Calu3 (cell line): ENCODE measurements at places on chromosomes 5 and 9. TPM values are rescaled to one million over a fixed set of nuclear protein-coding genes. Genes with fewer than 3 reads are reported as not detected.

DNA sequence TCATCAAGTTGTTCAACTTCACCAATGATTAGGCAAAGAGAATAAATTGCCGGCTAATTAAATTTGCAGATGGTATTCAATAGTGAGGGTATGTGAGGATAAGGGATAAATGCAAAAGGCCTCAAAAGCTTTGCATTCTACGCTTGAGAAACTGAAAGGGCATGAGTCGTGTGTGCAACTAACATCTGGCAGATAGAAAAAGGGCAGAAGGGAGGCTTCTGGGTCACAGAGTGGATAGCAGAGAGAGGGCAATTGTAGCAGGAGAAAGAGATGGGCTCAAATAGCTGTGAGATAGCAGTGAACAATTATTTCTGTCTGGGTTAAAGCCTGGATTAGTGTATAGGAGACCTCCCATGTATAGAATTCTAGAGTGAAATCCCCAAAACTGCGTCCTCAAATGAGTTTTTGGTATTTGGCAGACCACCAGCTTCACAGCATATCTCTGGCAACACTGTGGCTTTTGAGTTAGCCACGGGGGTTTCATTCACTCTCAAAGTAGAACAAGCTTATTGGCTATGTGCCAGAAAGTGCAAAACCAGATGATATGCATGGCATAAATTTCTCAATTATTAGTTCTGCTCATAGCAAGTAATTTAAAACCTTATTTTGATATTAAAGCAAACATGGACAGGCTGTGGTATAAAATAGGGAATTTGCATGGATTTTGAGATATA, 586.3 kb downstream of the BRINP1 start:
- DNase-seq, result no peak

Gene C7
- total RNA-seq, result not detected in 2 replicates

Gene FAM240B
- not detected in 2 replicates for total RNA-seq

- DNase-seq, result no peak
Observed at GRCh38 chr5:132491368-132492364, 1.1 kb upstream of the IRF1 start.

Gene SURF2
- total RNA-seq, result 20.6 and 22.9 TPM in 2 replicates
